ENCODE measurements at places on chromosomes 6 and 20.

GRCh38 chr6:109925075-109925474, 53.0 kb upstream of the GPR6 start:
- no peak for DNase-seq

GRCh38 chr20:44770484-44771171, 25.0 kb downstream of the KCNK15 start:
- no peak for DNase-seq

DNA sequence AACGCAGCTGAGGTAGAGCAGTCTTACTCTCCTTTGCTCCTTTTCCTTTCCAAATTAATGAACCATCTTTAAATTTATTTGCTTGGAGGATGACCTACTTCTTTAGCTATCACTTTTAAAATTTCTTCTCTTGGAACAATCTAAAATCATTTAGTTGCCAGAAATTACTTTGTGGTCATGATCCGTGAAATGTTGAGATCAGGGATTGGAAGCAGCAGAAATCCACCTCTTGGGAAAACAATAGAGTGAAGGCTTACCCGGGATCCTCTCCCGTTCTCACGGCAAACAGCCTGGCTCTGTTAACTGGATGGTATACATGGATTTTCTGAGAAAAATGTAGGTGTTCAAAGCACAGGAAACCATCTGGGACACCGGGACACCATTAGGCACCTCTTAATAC, 7.7 kb downstream of the AKAP12 start:
- no peak for DNase-seq

DNA sequence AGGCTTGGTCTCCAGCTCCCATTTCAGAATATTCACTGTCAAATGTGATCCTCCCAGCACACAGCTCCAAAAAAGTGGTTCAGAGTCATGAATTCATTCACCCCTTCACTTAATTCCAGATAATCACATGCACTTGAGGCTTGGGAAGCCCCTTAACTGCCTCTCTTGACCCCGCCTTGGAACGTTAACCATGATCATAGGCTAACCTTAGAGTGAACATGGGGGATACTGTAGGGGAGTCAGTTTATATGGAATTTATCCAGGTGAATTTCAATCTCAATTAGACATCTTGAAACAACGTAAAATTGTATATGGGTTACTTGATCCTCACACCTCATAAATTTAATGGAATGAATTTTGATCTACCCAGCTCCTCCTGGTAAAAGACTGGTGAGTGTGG, 346.8 kb upstream of the ARID1B start:
- no peak for DNase-seq

- no peak for DNase-seq
Observed at GRCh38 chr6:133991096-133991593, 38.1 kb downstream of the TBPL1 start.

GRCh38 chr20:37235065-37235464, 26.5 kb downstream of the GHRH start:
- DNase-seq, result no peak

DNA sequence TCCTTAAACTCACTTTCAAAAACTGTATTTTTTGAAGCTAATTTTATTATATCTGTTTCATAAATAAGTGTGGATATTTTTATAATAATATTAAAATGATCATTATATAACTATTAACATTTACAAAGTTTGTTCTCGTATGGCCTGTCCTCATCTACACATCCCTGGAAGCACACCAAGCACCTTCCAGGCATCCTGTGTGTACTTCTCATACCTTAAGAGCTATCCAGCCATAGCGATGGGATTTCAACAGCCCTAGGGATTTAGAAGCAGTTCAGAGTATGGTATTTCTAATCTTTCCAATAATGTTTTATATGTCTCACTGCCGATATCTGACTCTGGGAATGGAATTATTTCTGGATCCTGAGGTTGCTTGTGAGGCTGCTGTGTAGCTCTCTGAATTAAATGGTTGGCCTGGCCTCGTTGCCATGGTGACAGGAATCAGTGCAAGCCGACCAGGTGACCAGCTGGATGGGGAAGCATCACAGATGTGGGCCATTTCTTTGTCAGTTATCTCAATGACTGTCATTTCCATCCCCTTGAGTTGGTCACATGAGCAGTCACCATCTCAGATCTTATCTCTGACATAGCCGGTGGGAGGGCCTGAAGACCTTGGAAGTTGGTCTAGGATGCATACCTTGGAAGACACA, 265.2 kb upstream of the RIN2 start:
- no peak for DNase-seq

- DNase-seq, result no peak
Observed at GRCh38 chr20:58843128-58843556, 7.6 kb downstream of the GNAS-AS1 start.

All from stimulated activated effector memory CD8-positive, alpha-beta T cell treated with anti-CD3 and anti-CD28 coated beads, Interleukin-12 subunit alpha, Interleukin-12 subunit beta, amount 100 ng/mL, for 72 hours (primary cell).